ENCODE measurements at places on chromosomes 7 and 10.

GRCh38 chr7:104800307-104800706, 213.7 kb upstream of the KMT2E start:
- no peak for DNase-seq

- DNase-seq: no peak
Measured at GRCh38 chr7:101940830-101941229, 123.4 kb downstream of the CUX1 start.

DNA sequence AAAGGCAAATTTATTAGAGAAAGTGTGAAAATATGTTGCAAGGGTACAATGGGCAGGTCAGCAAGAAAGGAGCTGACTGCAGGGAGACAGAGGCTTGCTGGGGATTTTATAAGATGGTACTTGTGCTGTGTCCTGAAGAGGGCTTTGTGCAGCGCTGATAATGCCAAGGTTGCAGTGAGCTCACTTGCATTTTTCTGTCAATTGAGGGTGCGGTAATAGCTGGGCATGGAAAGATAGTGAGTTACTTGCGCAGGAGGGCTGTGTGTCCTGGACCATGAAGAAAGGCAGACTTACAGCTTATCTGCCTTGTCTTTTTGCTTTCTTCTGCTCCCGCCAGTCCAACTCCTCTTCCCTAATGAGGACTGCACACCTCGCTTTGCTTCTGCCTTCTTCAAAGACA, 12.5 kb downstream of the CDC123 start:
- no peak for DNase-seq

GRCh38 chr10:38027986-38028385, 17.5 kb downstream of the ZNF33A start:
- no peak for DNase-seq

DNA sequence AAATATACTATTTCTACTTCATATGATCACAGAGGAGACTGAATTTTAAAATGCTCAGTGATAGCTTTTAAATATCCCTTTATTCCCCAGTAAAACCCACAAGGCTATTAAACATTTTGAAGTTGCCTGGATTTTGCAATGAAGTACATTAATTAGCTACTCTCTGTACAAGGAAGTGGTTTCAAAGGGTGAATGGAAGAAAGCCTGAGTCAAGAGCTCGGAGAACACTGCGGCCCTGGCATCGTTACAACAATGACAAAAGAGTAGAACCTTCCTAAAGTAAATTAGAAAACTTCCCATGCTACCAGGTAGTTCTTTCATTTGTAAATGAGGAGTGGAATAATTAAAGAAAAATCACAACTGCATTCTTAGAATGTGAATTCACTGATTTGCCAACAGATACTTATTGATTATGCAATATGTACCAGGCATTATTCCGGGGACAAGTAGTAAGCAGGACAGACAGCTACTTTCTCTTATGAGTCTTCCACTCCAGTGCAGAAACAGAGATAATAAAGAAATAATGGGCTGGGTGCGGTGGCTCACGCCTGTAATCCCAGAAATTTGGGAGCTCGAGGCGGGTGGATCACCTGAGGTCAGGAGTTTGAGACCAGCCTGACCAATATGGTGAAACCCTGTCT, 63.0 kb downstream of the ZNF22 start:
- DNase-seq: no peak

GRCh38 chr10:94219829-94220228, 142.9 kb downstream of the NOC3L start:
- DNase-seq: no peak

GRCh38 chr10:19935176-19935575, 118.9 kb downstream of the PLXDC2 start:
- no peak for DNase-seq

DNA sequence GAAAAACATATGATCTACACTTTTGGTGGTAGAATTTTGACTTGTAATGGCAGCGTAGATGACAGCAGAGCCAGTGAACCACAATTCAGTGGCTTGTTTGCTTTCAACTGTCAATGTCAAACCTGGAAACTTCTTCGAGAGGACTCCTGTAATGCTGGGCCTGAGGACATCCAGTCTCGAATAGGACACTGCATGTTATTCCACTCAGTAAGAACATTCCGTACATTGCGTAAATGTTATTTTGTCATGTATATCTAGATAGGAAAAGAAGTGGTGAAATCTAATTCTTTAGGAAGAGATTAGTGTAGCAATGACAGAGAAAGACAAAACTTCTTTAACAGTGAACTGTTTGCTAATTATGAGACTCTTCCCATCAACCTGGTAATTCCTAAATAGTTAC, 112.9 kb downstream of the PODXL start:
- no peak for DNase-seq

GRCh38 chr7:124403112-124403511, 362.5 kb downstream of the GPR37 start:
- no peak for DNase-seq

- no peak for DNase-seq
Measured at GRCh38 chr10:131532745-131533341, 221.3 kb upstream of the TCERG1L start.

DNA sequence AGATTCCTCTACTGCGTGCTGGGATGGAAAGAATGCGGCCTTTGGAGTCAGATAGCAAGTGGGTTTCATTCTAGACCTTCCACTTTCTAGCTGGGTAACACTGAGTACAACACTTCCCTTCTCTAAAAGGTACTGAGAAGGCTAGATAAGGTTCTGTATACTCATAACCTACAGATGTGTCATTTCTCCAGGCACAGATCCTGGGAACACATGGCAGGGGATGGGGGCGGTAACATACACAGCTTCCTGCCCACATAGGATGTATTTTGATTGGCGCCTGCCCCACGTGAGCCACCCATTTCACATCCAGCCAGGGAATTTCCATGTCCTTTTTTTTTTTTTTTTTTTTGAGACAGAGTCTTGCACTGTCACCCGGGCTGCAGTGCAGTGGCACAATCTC, 31.8 kb downstream of the KLRG2 start:
- DNase-seq: no peak

- no peak for DNase-seq
Measured at GRCh38 chr10:131196176-131196885, 115.2 kb downstream of the TCERG1L start.

- no peak for DNase-seq
Measured at GRCh38 chr7:152588350-152588749, 87.6 kb downstream of the XRCC2 start.

DNA sequence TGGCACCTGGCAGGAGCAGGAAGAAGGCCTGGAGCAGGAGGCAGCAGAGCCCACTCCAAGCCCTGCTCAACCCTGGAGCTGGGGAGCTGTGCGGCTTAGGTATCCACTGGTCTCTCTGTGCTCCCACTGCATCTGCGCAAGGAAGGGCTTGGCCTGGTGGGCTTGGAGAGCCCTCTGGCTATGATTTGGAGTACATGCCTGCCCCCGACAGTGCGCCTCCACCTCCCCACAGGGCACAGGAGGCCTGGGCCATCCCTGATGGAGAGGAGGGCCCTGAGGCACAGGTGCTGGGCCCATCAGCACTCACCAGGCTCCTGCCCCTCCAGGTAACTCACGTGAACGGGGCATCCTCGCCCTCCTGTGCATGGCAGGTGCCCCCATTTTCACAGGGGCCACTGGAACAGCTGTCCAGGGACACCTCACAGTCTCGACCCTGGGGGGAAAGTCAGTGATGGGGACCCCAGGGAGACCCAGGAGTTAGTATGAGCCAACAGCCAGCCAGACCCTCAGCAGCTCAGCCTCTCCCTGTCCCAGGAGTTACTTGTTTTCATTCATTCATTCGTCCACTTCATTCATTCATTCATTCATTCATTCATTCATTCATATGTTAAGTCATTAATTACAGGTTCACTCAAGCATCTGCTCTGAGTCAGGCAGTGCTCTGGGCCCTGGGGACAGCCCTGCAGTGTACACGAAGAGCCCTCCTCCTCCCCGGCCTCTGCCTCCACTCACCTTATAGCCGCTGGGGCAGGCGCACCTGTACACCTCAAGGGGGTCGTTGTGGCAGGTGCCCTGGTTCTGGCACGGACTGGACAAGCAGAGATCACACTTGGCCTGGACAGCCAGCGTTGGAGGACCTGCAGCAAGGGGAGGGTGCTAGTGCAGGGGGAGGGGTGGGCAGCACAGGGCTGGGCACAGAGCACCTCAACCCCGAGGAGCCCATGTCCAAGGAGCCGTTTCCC, 167.2 kb downstream of the SLIT1 start:
- no peak for DNase-seq

- no peak for DNase-seq
Measured at GRCh38 chr7:158395780-158396278, 191.8 kb downstream of the PTPRN2 start.

- DNase-seq: no peak
Measured at GRCh38 chr10:96719850-96720421, 378 bp downstream of the PIK3AP1 start.

DNA sequence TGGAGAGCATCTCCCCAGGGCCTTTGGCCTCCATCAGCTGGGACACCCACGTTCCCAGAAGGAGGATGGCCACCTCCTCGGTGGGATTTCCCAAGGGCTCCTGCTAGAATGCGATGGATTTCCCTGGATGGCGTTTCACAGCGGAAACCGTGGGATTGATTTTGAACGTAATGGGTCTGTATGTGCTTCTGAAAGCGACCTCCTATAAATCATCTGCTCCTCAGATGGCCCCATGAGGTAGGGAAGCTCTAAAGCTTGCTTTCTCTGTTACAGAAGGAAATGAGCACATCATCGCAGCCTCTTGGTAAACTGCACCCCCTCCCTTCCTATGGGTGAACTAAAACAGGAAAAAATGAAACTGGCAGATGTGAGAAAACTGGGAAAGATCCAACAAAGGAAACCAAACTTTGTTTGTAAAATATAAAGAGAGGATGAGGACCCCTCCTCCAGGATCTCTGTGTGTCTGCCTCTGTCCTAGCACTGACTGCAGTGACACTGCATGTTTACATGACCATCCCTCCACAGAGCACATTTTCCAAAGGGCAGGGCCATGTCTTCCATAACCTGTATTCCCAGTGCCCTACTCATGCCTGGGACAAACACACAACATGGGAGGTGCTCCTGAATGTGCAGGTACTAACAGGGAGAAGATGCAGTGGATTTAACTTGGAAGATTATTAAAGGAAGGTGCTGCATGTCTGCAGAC, 57.6 kb downstream of the LYZL1 start:
- no peak for DNase-seq

DNA sequence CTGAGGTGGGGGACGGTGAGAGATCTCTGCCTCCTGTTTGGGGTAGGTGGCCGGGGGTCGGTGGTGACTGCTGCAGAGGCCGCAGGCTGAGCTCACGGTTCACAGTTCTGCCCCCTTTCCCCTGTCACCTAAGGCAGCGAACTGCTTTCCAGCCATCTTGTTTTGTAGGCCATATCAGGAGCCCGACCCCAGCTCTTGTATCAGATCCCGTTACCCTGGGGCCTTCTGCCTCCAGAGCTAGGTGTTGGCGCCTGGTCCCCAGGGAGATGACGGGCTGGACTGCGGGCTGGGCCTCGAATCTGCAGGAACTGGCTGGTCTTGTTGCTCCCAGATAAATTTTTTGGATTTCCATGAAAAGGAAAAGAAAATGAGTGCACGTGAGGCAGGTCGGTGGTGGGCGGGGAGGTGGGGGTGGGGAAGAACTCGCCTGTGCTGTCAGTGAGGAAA, 183.0 kb downstream of the DNAJB6 start:
- DNase-seq: no peak

DNA sequence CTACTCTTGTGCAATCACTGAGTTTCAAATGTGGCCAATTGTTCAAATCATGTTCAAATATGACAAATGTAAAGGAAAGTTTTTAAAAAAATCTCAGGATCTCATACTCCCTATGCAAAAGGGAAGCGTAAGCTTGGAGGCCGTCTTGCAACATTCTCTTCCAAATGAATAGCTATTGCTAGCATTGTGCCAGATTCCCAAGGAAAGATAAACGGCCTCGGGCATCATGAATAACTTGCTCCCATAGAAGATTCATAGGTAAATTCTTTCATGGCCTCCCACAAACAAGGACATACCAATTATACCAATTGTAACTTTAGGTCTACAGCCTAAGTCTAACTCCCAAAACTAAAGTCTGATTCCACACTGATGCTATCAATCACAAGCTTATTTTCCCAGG, 416.9 kb downstream of the THSD7A start:
- no peak for DNase-seq

DNA sequence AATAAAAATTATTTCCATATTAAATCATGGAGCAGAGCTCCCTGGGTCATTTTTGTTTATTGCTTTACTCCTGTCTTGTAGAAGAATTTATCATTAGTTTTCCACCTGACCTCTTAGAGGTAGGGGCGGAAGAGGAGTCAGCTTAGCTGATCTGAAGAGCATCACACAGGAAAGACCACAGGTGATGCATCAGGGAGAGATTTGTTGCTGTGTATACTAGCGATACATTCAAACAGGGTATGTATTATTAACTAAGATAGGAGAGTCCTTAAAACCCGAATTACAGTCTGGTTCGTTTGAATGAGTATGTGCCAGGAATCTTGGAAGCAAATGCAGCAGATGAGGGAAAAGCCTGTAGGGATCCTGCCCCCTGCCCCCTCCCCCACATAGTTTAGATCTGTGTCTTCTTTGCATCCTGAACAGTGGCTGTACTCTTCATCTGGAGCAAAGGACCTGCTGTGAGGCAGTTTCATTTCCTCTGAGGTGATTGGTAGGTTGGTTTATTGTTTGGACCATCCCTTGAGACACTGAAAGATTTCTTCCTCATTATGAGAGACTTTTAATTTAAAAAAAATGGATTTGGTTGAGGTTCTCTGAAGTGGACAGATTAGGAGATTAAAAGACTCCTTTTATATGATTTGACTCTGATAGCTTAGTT, 177.0 kb downstream of the SND1 start:
- no peak for DNase-seq

- DNase-seq: no peak
Measured at GRCh38 chr10:49037187-49037586, 78.1 kb downstream of the VSTM4 start.

DNA sequence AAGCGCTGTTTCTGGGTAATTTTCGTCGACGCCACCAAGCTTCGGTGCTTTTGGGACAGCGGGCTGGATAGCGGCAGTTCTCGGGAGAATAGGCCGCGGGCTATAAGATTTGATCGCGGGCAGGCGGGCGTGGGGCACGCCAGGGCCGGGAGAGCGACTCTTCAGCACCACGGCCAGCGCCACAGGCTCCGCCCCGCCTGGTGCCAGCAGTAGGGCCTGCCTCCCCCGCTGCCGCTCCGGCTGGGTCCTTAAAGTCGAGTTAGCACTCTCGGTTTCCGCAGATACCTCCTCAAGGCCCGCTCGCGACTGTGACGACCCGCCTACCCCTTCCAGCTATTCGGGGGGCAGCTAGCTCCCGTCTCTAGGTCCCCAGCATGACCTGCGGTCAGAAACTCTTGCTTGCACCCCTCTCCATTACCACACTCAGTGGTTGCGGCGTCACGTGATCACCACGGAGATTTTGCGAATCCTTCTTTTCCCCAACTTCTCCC, 9.4 kb downstream of the NXPH1 start:
- DNase-seq: no peak

DNA sequence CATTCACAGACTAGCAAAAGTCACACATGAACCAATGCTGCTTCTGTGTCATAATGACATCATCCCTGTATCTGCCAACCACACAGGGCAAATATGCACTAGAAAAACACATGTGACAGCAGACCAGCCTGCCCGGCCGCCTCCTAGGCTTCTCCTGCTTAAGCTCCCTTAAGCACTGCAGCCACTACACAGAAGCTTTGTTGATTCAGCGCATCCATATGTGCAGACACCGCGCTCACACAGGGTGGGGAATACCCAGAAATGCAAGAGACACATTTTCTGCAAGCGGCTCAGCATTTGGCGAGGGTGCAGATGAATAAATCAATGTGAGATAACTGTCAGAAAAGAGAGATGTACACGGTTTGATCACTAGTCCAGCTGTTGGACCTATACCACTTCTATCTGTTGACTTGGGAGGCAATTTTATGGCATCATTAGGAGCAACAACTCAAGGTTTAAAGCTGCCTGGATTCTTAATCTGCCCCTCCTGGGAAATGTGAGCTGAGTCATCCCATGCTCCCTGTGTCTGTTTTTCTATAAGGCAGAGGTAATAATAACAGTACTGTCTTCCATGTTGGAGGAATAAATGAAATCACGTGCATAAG, 33.4 kb downstream of the CPXM2 start:
- DNase-seq: no peak

Measured in activated naive CD8-positive, alpha-beta T cell treated with anti-CD3 and anti-CD28 coated beads, Interleukin-2, amount 50 U/mL, for 16 hours (primary cell).